D721Med (cell line): ENCODE measurements at places on chromosomes 3 and 15.

DNA sequence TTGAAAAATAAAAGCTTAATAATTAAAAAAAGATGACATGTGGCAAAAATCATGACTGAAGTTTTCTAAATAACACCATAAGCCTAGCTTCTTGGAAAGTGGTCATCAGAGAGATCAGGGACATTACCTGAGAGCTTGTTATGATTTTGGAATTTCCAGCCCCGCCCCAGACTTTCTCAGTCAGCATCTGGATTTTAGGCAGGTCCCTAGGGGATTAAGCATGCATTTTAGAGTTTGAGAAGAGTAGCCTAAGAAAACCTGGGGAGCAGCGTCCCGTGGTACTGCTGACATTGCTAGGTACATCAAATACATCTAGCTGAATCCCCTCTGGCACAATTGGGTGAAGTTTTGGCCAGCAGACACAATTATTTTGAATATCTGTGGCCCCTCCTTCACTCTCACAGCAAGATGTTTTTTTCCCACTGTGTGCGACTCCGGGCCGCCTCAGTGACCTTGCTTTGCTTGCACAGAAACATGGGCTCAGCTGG lies 58.7 kb upstream of the MEF2A start:
- DNase-seq, result no peak

DNA sequence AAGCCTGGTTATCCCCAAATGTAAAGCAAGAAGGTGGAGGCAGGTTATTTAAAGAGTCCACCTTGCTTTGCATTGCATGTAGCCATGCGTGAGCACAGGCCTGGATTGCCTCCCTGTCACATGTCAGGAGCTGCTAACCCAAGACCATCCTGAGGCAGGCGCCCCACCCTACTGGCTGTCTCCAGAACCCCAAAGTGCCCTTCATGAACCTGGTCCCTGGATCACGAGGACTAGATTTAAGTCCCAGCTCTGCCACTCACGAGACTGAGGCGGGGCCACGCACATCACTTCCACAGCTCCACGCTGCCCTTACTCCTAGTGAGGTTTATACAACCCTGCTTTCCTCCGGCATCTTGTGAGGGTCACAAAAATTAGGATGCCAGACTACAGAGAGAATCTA lies 17.6 kb downstream of the MRPL46 start:
- no peak for DNase-seq

- no peak for DNase-seq
These were observed 256.3 kb upstream of the KCNH8 start for GRCh38 chr3:18892047-18892446.

DNA sequence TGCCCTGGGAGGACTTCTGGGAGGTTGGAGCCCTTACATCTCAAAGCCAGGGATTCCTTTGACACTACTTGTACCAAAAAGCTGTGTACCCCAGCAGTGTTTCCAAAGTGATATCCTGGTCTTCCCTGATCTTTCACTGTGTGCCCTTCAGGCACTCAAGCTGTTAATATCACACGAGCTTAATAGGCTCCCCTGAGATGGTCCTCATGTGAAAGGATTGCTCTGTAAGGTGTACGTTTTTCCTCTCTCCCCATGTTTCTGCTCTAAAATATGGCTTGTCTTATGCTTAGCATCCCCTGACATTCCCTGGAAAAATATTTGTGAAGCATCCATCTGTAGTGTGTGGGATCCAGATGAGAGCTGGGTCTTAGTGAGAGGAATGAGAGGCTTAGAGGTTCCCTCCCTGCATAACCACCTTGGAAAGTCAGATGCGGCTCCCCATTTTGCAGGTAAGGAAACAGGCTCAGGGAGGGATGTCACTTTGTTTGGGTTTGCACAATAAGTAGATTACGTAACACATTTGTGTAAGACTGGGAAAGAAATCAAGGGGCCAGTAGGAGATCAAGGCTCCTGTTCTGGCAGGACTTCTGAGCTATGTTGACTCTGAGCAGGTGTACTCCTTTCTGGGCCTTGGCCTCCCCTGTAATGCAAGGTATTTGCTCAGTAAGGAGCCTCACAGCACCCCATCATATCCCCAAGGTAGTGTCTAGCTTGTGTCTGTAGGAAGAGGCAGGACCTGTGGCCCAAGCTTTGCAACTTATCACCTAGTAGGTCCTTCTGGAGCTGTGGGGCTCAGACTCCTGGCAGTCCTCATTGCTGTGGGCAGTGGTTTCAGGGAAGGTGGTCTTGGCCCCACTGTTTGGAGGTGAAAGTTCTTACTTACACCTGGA lies 667 bp upstream of the ACOX2 start:
- no peak for DNase-seq

DNA sequence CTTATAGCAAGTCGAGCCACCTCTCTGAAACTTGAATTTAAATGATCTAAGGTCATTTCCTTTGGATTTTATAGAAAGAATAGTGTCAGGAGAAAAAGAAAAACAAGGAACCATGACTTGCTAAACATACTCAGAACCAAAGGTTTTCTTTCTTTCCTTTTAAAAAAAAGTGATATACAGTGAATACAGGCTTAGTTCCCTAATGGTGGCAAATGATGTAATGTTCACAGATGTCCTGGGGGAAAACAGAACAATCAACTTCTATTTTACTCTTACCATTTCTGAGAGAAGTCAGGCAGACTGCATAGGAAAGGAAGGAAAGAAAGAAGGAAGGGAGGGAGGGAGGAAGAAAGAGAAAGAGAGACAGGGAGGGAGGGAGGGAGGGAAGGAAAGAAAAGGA lies 56.5 kb downstream of the ST6GAL1 start:
- DNase-seq, result no peak

- DNase-seq, result no peak
These were observed 60.0 kb upstream of the SMAD3 start for GRCh38 chr15:67005294-67005996.

DNA sequence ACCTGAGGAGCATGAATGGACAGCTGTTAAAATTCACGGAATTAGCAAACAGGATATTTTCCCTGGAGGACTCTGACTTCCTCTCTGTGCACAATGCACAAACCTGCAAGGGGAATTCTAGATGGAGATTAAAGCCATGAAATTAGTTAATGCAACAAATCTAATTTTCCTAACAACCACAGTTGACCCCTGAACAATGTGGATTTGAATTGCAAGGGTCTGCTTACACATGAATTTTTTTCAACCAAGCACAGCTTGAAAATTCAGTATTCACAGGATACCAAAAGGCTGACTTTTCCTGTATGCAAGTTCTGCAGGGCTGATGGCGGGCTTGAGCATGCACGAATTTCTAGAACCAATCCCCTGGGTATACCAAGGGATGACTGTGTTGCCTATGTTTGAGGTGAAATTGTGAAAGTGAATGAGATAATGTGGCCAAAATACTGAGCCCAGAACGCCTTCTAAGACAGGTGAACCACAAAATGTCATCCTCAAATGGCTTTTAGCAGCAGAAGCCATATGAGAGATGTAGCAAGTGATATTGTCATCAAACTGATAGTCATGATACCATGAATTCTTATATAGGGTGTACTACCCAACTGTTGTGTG lies 52.5 kb downstream of the COL8A1 start:
- DNase-seq, result no peak

GRCh38 chr3:150370122-150370602 lies 37.9 kb upstream of the TSC22D2 start:
- DNase-seq, result no peak

- no peak for DNase-seq
These were observed 103.7 kb downstream of the FRMD4B start for GRCh38 chr3:69282181-69282580.

DNA sequence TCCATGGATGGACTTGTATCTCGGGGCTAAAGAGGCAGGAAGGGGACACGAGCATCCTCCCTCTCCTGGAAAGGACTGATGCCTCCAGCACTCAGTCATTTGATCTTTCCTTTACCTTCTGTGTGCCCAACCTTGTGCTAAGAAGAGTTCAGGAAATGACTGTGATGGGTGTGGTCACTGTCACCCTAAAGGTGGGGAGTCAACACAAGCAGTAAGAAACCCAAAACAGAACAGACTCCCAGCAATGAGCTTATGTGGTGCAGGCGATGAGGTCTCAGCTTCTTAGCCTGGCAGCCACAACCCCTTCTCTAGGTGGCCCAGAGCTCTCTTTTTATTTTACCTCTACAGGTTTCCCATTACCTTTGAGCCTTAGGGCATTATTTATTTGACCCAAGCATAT lies 3.8 kb downstream of the MPI start:
- DNase-seq, result no peak

DNA sequence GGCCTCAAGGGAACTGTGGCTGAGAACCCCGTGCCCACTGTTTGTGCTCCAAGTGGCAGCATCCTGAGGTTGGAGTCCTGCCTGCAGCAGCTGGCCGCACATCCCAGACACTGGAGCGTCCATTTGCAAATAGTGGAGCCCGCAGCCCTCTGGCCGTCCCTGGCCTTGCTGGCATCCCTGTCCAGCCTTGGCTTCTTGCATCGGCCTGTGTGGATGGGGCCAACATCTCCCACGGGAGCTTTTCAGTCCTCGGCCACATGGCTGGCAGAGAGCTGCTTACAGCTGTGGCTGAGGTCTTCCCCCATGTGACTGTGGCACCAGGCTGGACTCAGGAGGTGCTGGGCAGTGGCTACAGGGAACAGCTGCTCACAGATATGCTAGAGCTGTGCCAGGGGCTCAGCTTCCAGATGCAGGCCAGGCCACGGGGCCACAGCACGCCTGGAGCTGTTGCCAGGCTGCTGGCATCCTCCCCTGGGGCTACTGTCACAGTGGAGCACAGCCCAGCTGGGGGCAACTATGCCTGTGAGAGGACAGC lies 71.2 kb downstream of the FAM43A start:
- no peak for DNase-seq

DNA sequence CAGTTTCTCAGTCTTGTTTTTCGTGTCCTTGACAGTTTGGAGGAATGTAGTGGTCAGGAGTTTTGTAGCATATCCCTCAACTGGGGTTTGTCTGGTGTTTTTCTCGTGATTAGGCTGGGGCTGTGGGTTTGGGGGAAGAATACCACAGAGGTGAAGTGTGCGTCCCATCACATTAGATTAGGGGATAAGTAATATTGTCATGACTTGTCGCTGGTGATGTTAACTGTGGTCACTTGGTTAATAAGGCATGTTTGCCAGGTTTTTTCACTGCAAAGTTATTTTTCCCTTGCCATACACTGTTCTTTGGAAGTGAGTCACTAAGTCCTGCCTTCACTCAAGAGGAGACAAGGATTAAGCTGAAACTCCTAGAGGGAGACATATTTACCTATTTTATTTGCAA lies 39.1 kb downstream of the PAK2 start:
- DNase-seq, result no peak

GRCh38 chr15:73838831-73839426 lies 34.4 kb upstream of the TBC1D21 start:
- DNase-seq, result no peak

GRCh38 chr15:80289528-80290495 lies 37.8 kb upstream of the CTXND1 start:
- no peak for DNase-seq

DNA sequence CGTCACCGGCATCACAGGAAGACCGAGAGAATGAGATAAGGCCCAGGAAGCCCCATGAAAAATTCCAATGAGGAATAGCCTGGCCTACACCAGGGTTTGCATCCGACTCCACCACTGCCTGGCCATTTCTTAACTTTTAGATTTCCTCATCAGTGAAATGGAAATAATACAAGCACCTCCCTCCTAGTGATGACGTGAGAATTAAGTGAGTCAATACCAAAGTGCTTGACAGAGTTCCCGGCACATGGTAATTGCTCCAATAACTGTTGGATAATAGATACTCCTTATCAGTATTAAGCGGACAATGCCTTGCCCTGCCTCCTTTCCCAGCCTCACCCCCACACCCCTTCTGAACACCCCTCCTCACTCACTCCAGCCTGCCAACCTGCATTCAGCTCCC lies 105.4 kb downstream of the TLE3 start:
- no peak for DNase-seq

- no peak for DNase-seq
These were observed 841 bp downstream of the POGLUT1 start for GRCh38 chr3:119469418-119470189.

DNA sequence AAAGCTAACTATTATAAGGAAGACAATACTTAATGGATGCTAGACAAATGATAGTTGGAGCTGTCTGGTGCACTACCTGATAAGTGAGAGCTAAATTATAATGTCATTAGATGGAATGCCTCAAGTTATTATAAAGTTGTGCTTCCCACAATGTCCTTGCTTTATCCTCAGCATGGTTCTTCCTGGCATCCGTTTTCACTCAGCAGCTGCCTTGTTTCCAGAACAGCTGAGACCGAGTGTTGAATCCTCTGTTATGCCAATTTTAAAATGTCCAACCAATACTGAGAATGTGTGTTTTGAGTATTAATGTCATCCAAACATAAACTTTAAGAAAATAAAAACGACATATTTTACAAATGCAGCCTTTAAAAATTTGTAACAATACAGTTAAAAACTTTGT lies 286.7 kb upstream of the SOX2 start:
- no peak for DNase-seq

DNA sequence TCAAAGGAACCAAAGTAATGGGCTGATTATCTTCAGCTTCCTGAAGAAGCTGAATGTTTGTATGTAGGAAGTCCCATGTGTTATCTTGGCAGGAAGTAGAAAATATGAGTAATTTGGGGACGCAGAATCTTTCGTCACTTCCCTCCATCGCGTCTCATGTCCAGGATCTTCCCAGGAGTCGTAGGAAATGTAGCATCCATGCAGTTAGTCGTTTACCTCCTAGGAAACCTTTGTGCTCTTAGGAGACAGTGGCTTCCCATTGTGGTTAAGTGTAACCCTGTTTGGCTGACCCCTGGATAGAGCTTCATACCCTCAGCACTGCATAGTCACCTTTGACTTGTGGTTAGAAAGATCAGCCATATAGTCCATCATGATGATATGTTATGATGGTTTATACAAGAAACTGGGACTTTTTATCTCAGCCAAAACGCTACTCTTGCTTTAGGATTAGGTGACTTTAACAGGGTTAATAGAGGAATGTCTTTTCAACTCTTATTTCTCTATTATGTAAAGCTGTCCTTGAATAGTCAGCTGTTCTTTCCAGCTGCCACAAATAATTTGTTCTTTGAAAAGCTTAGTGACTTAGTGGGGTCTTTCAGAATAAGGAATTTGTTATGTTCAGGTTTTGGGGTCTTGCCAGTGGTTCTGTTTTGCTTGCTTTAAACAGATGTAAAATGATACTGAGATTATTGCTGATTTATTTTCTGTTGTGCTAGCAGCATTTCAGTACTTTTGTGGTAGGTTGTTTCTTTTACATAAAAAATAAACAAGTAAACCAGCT lies 92.2 kb downstream of the KLHL25 start:
- no peak for DNase-seq
